Keratinocyte (primary cell): ENCODE measurements at places on chromosomes 2 and 18.

- no peak for DNase-seq
These were observed 60.3 kb downstream of the CERKL start for GRCh38 chr2:181596556-181596955.

DNA sequence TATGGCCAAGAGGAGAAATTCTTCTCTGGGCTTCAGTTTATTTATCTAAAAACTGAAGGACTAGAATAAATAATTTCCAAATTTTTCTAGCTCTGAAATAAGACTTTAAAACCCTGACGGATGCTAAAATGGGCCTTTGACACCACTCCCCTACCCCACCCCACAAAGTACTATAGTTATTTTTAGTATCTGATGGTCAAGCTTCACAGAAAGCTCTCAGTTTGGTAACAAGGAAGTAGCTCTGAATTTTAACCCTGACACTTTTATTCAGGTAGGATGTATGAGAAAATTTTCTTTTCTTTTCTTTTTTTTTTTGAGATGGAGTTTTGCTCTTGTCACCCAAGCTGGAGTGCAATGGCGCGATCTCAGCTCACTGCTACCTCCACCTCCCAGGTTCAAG is 2.4 kb downstream of the RBKS start:
- DNase-seq: no peak

GRCh38 chr2:47360927-47361326 is 42.0 kb upstream of the MSH2 start:
- peak; percentile 48 for DNase-seq

GRCh38 chr2:240655931-240656886 is 26.5 kb downstream of the AQP12B start:
- no peak for DNase-seq

DNA sequence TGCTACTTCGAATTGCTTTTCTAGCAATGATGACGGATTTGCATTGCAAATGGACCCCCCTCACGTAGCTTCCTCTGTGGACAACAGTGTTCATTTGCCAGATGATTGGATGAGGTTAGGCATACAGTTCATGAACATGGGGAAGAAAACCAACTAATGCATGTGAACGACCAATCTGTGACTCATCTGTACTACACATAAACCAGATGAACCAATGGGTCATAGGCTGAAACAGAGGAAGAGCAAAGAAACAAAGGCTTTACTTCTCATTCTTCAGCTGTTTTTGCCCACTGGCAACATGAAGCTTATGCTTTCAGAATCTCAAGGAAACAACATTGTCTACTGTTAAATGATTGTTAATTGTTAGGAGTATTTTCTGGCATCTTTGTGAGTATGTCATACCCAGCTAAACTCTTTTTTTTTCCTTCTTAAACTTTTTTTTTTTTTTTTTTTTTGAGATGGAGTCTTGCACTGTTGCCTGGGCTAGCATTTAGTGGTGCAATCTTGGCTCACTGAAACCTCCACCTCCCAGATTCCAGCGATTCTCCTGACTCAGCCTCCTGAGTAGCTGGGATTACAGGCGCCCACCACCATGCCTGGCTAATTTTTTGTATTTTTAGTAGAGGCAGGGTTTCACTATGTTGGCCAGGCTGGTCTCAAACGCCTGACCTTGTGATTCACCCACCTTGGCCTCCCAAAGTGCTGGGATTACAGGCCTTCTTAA is 35.5 kb downstream of the EFEMP1 start:
- DNase-seq: peak; percentile 42

GRCh38 chr2:217360111-217360510 is 500.2 kb upstream of the TNP1 start:
- DNase-seq: no peak

DNA sequence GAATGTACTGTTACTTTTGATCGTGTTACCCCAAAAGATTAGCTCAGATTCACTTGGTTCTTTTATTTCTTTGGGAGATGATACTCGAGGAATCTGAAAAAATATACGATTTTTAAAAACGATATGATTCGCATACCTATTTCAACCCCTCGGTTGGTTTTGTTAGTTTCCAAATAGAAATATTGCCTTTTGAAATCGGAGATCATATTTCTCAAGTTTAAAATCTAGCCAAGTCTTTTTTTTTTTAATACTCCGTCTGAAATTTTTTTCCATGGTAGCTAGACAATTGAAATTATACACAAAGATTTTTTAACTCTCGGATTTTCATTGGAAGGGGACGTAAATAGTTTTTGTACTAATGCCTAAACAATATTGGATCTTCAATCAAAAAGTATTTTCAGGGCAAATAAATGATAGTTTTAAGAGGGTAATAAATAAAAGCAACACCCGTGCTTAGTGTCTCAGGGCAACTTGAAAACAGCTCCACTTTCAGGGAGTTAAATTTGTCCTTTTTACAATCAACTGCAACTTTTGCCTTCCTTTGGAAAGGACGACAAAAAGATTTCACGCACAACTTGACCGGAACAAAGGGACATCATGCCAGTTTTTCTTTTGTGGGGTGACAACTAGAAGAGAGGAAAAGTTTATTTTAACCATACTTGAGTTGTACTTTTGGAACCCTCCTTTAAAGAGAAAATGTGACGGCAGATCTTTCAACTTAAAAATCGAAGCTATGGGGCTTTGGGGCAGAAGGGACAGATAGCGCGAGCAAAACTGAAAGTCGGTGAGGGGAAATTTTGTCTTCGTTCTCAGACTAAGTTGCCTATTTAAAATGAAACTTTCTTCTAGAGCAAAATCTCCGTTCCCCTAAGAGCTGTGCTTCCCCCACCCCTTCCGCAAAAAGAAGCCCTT is 5.8 kb upstream of the ONECUT2 start:
- DNase-seq: no peak

DNA sequence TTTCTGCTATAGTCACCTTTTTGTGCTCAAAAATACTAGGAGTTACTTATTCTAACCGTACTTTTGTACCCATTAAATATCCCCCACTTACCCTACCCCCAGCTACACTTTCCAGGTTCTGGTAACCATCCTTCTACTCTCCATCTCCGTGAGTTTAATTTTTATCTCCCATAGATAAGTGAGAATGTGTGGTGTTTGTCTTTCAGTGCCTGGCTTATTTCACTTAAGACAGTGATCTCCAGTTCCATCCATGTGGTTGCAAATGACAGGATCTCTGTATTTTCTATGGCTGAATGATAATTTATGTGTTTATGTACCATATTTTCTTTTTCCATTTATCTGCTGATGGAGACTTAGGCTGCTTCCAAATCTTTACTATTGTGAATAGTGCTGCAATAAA is 323.3 kb downstream of the ZNF804A start:
- no peak for DNase-seq

DNA sequence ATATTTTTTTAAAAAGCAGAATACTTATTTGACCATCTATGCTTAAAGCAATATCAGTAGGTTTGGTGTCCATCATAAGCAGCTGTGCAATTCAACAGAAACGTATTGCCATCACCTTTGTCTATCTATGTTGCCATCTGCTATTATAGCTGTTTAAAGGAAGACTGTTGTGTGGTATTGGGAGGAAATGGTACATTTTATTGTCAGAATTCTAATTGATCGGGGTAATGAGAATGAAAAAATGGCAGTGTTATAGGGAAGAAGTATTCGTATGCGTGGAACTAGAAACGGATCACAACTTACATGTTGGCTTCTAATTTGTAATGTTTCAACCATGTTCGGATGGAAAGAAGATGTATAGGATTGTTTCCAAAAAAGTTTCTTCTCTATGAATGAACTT is 90.3 kb upstream of the RANBP2 start:
- no peak for DNase-seq

DNA sequence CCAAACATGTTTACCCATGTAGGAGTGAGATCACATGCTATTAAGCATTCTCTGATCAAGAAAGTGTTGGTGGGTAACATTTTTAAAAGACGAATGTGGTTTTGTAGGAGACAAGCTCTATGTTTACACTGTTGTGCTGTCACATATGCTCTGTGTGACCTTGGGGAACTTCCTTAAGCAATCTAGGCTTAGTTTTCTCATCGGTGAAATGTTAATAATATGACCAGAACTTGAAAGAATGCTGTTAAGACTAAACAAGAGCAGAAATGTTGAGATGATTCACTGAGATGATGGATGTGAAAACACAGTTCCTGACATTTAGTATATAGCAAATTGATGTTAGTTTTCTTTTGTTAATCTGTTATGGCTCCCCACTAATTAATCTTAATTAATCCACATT is 860.9 kb upstream of the CNTNAP5 start:
- no peak for DNase-seq

GRCh38 chr2:228433721-228434120 is 252.2 kb upstream of the SPHKAP start:
- DNase-seq: no peak

GRCh38 chr2:44342854-44343253 is 18.4 kb downstream of the PREPL start:
- no peak for DNase-seq

DNA sequence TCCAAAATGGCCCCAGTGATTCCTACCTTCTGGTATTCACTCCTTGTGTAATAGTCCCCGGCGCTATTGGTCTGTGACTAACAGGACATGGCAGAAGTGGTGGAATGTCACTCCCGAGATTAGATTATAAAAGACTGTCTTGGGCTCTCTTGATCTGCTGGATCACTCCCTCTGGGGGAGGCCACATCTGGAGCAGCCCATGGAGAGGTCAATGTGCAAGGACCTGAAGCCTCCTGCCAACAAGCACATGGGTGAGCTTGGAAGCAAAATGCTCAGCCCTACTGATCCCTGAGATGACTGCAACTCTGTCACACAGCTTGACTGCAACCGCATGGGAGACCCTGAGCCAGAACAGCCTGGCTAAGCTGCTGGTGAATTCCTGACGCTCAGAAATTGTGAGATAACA is 94.3 kb upstream of the GLI2 start:
- no peak for DNase-seq

DNA sequence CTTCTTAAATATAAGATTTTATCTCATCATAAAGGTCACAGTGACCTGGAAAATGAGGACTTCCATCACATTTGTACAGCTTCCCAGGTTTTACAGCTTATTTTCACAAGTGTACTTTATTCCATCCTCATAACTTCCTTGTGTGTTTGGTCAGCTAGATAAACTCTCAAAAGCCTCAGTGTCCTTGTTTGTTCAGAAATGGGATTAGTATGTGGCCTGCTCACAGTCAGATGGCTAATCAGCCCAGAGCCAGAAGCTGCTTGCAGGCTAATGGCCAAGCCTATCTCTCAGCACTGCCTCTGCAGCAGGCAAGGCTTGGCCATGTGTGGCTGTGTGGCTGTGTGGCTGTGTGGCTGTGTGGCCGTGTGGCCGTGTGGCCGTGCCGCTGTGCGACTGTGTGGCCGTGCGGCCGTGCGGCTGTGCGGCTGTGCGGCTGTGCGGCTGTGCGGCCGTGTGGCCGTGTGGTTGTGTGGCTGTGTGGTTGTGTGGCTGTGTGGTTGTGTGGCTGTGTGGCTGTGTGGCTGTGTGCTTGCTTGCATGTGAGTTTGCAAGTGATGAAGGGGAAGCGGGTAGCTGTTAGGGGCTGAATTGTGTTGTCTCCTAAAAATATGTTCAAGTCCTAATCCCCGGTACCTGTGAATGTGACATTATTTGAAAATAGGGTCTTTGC is 233.0 kb upstream of the TNP1 start:
- no peak for DNase-seq

GRCh38 chr2:191626497-191627151 is 51.3 kb upstream of the NABP1 start:
- no peak for DNase-seq

- DNase-seq: no peak
These were observed 120.7 kb upstream of the PXDN start for GRCh38 chr2:1864981-1865421.

- DNase-seq: no peak
These were observed 1352.8 kb upstream of the SLC39A10 start for GRCh38 chr2:194304191-194304590.
